Chondrocyte (in vitro differentiated cells): ENCODE measurements at places on chromosomes 7 and 10. TPM values are rescaled to one million over a fixed set of nuclear protein-coding genes. Genes with fewer than 3 reads are reported as not detected.

DNA sequence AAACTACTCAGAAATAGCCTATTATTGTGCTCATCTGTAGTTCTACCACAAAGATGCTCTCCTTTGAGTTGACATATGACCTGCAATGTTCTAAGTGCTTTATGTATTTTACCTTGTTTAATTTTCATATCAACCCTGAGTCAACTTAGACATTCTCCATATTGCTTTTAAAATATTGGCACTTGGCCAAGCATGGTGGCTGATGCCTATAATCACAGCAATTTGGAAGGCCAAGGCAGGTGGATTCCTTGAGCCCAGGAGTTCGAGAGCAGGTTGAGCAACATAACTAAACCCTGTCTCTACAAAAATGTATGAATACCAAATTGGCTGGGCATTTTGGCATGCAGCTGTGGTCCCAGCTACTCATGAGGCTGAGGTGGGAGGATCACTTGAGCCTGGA lies 50.6 kb downstream of the PRKG1 start:
- no peaks in the 10 kb centered on the region for H3K27me3 ChIP-seq
- no peak overlapping the region for H3K4me3 ChIP-seq
- no peak overlapping the region for H3K27ac ChIP-seq

RSPH10B gene
- total RNA-seq, result not detected in 3 replicates

GRCh38 chr10:97571622-97572021 lies 957 bp upstream of the ANKRD2 start:
- H3K27me3 ChIP-seq, result no peaks in the 10 kb centered on the region
- DNase-seq, result peak; percentile 29
- H3K27ac ChIP-seq, result peak overlapping the region; percentile 63
- no peak overlapping the region for H3K4me3 ChIP-seq

DNA sequence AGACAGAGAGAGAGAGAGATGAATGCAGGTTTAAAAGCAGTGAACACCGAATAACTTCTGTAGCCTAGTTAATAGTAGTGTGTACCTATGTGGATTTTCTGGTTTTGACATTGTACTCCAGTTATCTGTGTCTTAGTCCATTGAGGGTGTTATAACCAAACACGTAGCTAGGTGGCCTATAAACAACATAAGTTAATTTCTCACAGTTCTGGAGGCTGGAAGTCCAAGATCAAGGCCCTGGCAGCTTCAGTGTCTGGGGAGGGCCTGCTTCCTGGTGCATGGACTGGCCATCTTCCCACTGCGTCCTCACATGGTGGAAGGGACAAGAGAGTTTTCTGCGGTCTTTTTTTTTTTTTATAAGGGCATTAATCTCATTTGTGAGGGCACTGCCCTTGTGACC lies 23.5 kb downstream of the AOC1 start:
- peaks cover 22% of the 10 kb centered on the region for H3K27me3 ChIP-seq
- H3K4me3 ChIP-seq, result no peak overlapping the region
- no peaks in the 10 kb centered on the region for H3K4me1 ChIP-seq
- H3K27ac ChIP-seq, result no peak overlapping the region

DNA sequence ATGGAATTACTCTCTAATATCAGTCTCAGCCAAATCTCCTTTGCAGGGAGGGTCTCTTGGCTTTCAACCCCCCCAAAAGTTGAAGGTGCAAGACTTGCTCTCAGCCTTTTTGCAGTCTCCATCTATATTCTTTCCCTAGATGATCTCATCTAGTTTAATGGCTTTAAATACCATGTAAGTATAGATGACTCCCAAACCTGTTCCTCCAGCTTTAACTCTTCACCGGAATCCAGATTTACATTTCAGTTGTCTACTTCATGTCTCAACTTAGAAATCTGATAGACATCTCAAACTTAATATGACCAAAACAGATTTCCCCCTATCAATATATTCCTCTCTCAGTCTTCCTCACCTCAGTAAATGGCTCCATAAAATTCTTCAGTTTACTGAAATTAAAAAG lies 9.9 kb upstream of the TAS2R41 start:
- H3K4me3 ChIP-seq, result no peak overlapping the region
- no peaks in the 10 kb centered on the region for H3K4me1 ChIP-seq
- H3K27ac ChIP-seq, result no peak overlapping the region
- H3K36me3 ChIP-seq, result peaks cover 7% of the 10 kb centered on the region
- H3K27me3 ChIP-seq, result peaks cover 42% of the 10 kb centered on the region
- no peak for DNase-seq

GRCh38 chr10:7657552-7657951 lies 9.2 kb downstream of the ITIH5 start:
- H3K27ac ChIP-seq, result no peak overlapping the region
- DNase-seq, result no peak
- no peaks in the 10 kb centered on the region for H3K36me3 ChIP-seq
- H3K4me1 ChIP-seq, result peaks cover 8% of the 10 kb centered on the region

- H3K36me3 ChIP-seq, result no peaks in the 10 kb centered on the region
- H3K4me1 ChIP-seq, result peaks cover 39% of the 10 kb centered on the region
- H3K4me3 ChIP-seq, result no peak overlapping the region
- DNase-seq, result no peak
- H3K27ac ChIP-seq, result peak overlapping the region; percentile 28
Observed at GRCh38 chr10:89431977-89432376, 17.6 kb downstream of the IFIT5 start.

SP8 gene
- not detected in 3 replicates for total RNA-seq

- peaks cover 17% of the 10 kb centered on the region for H3K4me1 ChIP-seq
- peaks cover 22% of the 10 kb centered on the region for H3K36me3 ChIP-seq
- no peaks in the 10 kb centered on the region for H3K27me3 ChIP-seq
- DNase-seq, result no peak
- peak overlapping the region; percentile 5 for H3K27ac ChIP-seq
Observed at GRCh38 chr10:102701272-102701671, 12.9 kb downstream of the ARL3 start.

GRCh38 chr10:108586424-108586823 lies 1336.9 kb downstream of the XPNPEP1 start:
- H3K27ac ChIP-seq, result no peak overlapping the region
- no peaks in the 10 kb centered on the region for H3K4me1 ChIP-seq
- H3K36me3 ChIP-seq, result no peaks in the 10 kb centered on the region
- no peak for DNase-seq

DNA sequence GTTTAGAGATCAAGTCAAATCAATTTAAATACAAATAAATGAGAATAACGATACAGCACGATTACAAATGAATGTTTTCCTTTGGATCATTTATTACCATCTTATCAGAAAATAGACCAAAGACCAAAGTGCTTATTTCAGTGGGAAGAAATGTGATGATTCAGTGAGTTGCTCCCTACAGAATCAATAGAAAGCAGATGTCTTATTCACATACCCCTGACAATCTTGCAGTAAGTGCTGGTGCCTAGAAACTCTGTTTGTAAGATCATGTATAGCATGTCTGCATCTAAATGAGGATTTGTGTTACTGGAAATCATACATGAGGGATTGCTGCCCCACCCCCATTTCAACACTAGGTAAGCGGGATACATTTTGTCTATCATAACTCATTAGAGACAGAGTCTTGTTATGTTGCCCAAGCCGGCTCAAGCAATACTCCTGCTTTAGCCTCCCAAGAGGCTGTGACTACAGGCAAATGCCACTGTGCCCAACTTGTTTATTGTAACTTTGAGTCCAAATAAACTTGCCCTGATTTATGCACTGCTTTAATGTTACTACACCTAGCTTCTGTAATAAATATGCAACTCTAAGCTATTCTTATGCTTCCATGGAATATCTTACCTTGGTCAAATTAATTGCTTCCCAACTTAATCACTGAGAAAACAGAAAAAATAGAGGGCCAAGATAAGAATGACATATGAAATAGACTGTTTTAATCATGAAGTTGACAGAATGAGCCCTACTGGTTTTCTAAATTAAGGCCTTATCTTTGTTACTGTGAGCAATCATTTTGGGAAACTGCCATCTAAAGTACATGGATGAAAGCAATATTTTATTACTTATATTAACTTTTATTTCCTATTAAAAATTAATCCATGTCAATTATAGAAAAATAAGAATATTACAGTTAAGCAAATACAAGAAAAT lies 82.5 kb downstream of the AHR start:
- no peak overlapping the region for H3K4me3 ChIP-seq
- no peak for DNase-seq
- H3K27ac ChIP-seq, result no peak overlapping the region
- H3K36me3 ChIP-seq, result no peaks in the 10 kb centered on the region

HEPACAM2 gene
- not detected in 3 replicates for total RNA-seq

TNKS2 gene
- 52.1 to 75.0 TPM (median 74.4 TPM) in 3 replicates for total RNA-seq

CCDC3 gene
- 32.4 to 145 TPM (median 141 TPM) in 3 replicates for total RNA-seq

GRCh38 chr10:118973744-118974143 lies 55.8 kb upstream of the NANOS1 start:
- no peak for DNase-seq
- H3K36me3 ChIP-seq, result peaks cover 6% of the 10 kb centered on the region
- no peak overlapping the region for H3K27ac ChIP-seq
- no peaks in the 10 kb centered on the region for H3K4me1 ChIP-seq
- H3K27me3 ChIP-seq, result peaks cover 2% of the 10 kb centered on the region

DNA sequence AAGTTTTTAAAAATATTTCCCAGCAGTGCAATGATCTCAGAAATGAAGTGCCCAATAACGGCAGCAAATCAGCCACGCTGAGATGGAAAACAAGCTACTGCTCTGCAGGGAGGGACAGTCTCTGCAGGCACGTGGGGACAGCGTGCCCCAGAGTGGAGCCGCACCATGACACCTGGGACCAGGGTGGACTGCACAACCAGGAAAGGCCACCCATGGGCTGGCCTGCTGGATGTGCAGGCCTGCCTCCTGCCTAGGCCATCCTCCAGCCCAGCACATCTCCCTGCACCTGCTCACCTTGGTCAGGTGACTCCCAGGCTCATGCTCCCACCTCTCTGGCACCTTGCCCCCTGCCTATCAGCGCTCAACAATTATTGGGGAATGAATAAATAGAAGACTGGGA lies 80.4 kb downstream of the VSTM4 start:
- H3K36me3 ChIP-seq, result no peaks in the 10 kb centered on the region
- H3K27me3 ChIP-seq, result no peaks in the 10 kb centered on the region

PNLIPRP2 gene
- total RNA-seq, result not detected in 3 replicates

DNA sequence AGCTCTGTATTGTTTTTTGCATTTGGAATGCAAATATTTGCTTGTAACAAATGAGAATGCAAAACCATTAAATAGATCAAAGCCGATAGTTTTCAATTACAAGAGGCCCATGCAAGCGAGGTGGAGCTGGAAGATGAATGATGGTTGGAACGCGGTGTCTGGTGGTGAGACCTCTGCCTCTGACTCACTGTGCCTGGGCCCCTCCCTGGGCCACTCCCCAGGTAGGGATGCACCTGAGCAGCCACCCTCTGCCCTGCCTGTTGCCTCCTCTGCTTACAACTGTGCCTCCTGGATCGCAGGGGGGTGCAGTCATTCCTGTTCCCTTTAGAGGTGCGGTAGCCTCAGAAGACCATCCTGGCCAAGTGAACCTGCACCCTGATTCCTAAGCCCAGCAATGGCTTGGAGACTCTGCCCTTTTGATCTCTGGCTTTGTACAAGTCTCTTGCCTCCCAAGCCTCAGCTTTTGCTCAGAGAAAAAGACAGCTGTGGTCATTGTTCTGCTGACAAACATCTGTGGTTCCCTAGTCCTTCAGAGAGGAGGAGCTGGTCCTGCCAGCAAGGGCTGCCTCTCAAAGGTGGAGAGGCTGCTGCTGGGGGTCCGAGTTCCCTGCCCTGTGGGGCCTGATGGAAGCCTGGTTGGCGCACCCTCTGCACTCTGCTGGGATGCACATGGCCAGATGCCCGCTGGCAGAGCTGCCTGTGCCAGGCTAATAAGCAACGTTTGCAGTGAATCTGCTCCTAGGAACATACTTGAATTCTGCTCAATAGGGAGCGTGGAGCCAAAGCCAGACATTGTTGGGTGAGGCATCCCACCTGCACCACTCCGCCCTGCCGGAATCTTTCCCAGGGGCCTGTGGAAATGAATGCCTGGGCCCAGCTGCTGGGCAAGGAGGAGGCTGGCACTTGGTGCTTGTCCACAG lies 126.3 kb upstream of the TCERG1L start:
- no peaks in the 10 kb centered on the region for H3K36me3 ChIP-seq
- no peaks in the 10 kb centered on the region for H3K4me1 ChIP-seq
- H3K27ac ChIP-seq, result no peak overlapping the region
- no peaks in the 10 kb centered on the region for H3K27me3 ChIP-seq

DNA sequence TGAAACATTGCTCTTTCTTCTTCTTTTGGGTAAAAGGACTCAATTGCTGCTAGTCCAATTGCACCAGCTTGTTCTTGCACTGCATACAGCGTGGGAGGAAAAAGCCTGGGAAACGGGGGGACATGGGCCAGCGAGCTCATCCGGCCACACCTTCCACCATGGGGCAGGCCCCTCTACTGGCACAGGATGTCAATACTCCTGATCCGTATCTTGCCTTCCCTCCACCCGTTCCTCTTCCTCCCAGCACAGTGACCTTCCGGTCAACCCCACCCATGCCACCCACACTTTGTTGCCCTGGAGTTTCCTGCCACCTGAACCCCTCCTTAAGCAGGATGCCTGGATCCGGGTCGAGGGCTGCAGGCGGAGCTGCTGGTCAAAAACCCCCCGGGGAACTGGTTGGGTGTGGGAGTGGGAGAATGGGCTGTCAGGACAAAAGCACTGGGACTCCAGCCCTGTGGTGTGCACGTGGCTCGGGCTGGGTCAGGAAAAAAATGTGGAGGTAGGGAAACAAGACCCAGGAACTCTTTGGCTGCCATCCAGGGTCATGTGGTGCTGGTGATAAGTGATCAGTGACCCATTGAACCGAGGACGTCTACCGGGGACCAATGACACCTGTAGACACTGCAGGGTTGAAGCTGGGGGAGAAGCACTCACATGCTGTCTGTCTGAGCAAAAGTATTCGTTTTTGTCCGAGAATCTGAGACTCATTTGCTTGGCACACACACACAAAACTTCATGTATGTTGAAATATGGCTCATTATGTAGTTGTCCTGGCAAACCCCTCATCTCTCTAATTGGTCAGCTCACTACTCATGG lies 8.1 kb downstream of the IL2RA start:
- DNase-seq, result no peak
- no peak overlapping the region for H3K27ac ChIP-seq
- H3K27me3 ChIP-seq, result peaks cover 47% of the 10 kb centered on the region
- H3K4me3 ChIP-seq, result no peak overlapping the region

GRCh38 chr10:72889391-72889831 lies 4.1 kb upstream of the OIT3 start:
- peaks cover 37% of the 10 kb centered on the region for H3K36me3 ChIP-seq
- DNase-seq, result no peak
- H3K4me1 ChIP-seq, result peaks cover 6% of the 10 kb centered on the region
- H3K27ac ChIP-seq, result no peak overlapping the region
- no peaks in the 10 kb centered on the region for H3K27me3 ChIP-seq

GRCh38 chr7:131898418-131898817 lies 342.0 kb upstream of the PODXL start:
- no peaks in the 10 kb centered on the region for H3K27me3 ChIP-seq
- no peaks in the 10 kb centered on the region for H3K36me3 ChIP-seq
- peaks cover 52% of the 10 kb centered on the region for H3K4me1 ChIP-seq
- no peak overlapping the region for H3K27ac ChIP-seq

DNA sequence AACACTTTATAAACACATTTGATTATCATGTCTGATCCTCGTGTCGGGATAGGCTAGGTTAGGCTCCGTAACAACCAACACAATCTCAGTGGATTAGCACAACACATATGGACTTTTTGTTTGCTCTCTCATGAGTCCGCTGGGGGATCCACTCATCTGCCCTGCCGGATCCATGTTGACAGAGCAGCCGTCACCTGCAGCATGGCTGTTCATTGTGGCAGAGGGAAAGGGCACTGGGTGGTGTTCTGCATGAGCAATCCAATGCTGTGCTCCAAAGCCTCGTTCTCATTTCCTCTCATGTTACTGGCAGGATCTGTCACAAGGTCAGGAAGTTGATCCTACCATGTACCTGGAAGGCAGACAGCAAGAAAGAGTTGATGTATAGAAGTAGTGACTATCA lies 62.5 kb upstream of the RAPGEF5 start:
- H3K27ac ChIP-seq, result no peak overlapping the region
- H3K36me3 ChIP-seq, result no peaks in the 10 kb centered on the region
- no peak overlapping the region for H3K4me3 ChIP-seq
- peaks cover 5% of the 10 kb centered on the region for H3K4me1 ChIP-seq

DDC gene
- total RNA-seq, result not detected in 3 replicates
